HEK293T (cell line): ENCODE measurements at places on chromosomes 1 and 21.

DNA sequence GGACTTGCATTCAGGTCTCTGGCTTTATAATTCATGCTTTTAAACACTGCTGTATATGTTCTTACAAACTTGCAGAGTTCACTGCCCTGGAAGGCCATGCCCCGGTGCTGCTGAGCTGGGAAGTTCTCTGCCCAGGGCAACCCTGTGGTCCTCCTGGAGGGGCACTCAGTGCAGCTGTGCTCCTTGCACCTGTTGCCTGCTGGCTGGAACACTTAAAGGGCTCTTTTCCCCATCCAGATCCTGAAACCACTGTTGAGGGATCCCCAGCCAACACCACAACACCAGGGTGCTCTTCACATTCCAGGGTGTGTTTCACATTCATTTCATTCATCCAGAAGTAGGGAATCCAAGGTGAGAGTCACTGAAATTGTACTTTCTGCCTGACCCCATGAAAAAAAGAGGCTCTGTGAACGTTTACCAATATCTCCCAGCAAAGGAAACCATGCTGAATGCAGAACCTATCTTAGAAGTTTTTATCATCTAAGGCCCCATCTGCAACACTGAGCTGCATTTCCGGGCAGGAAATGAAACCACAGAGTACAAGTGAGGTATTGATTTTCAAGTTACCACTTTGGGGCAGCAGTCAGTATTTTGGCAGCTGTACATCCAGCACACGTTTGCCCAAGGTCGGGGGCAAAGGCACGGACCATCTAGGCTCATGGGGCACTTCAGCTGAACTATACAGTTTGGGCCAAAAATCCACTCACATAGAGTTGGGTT, 16.4 kb upstream of the KIAA0040 start:
- DNase-seq = no peak

DNA sequence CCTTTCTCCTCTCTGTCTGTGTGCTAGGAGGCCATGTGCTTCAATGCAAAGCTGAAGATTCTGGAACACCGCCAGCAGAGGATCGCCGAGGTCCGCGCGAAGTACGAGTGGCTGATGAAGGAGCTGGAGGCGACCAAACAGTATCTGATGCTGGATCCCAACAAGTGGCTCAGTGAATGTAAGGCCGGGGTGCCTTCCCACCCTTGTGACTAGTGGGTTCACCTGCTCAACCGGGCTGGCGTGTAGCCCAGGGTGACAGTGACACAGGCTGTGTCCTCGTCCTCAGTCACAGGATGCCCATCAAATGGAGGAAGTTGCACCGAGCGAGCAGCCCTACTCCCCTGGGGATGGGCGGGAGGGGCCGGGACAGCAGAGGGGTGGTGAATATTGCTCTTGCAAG, 544.1 kb downstream of the KIF26B start:
- DNase-seq = no peak

- DNase-seq = no peak
Observed at GRCh38 chr1:97901017-97901658, 19.7 kb downstream of the DPYD start.

DNA sequence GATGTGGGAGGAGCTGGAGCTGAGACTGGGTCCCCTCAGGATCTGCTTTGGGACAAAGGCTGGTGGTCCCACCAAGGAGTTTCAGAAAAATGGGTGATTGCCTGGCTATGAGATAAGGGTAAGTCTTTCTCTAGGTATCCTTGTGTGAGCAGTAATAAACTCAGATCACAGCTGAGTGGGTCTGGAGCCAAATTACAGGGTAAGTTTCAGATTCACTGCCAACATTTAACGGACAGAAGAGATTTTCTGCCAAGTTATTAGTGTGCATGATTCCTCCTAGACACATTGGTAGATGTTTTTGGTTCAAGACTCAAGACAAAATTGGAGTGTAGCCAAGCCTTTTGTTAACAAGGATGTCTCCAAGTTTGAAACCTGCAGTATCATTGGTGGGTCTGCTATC, 7.5 kb downstream of the CD1B start:
- DNase-seq = no peak

GRCh38 chr1:36199934-36200741, 24.1 kb upstream of the THRAP3 start:
- DNase-seq = no peak

DNA sequence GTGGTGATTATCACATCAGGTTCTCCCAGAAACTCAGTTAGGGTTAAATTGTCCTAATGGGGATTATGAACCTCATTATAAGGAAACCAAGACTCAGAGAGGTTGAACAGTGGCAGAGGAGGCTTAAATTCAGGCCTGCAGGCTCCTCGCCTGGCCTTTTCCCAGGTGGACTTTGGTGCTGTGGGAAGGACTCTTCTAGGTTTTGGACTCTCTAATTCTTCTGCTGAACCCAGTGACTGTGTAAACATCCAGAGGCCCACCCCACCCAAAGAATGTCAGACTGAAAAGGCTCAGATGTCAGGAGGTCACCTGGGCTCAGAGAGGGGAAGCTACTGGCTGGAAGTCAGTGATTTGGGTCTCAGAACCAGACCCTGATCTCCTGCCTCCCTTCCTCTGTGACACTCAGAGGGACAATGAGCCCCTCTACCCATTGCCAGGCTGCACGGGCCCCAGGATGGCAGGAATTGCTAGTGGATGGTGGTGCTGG, 2.5 kb downstream of the ZNF362 start:
- DNase-seq = no peak

GRCh38 chr1:116373431-116374352, 648 bp downstream of the ATP1A1 start:
- peak; percentile 48 for DNase-seq

GRCh38 chr1:66433611-66434010, 100.3 kb upstream of the SGIP1 start:
- DNase-seq = no peak

DNA sequence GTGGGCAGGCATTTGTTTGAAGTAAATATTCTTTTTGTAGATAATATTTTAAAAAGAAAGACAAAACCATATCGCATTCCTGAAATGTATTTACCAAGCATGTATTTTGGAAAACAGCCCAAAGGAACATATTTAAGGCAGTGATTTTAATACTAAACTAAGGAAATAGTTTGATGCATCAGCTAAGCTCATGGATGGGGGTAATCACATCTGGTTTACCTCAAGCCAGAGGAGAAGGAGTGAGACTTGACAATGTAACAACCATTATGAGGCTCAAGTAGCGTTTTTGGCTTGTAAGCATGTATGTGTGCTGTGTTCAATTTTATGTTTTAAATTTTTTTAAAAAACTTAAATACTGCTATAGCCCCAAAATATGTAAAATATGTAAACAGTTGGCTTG, 390.5 kb downstream of the DISC1 start:
- DNase-seq = no peak

DNA sequence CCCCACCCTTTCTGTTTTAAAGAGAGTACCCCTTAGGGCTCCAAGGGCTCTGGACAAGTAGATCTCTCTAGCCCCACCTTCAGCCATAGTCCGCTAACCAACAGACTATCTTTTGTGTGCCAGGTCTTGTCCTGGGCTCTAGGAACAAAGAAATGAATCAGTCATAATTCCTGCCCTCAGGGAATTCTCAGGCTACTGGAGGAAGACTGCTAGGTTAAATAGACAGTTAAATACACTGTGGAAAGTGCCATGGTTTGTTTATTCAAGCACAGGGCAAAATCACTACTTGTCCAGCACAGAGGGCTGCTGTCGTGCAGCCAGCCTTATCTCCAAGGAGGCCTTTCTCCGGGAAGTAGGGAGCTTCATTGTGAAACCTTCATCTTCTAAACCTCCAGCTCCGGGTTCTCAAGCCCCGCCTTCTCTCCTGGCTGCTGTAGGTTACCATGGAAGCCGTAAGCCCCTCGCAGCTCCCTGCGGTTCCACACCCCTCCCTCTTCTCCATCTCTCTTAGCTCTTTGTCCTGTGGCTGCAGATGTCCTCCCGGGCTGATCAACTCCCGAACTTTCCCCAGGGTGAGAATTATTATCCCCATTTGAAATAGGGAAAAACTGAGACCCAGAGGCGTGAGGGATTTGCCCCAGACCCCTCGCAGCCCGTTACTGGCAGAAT, 29.8 kb downstream of the SHISAL2A start:
- DNase-seq = peak; percentile 49
